NCI-H524 (cell line): ENCODE measurements at places on chromosomes 6 and 20.

- DNase-seq, result no peak
Measured at GRCh38 chr6:83314693-83315092, 116.2 kb downstream of the ME1 start.

GRCh38 chr6:5765141-5765760, 241.5 kb downstream of the NRN1 start:
- no peak for DNase-seq

GRCh38 chr20:41017448-41018042, 11.1 kb upstream of the TOP1 start:
- DNase-seq, result no peak

- no peak for DNase-seq
Measured at GRCh38 chr6:3895805-3896204, 46.6 kb downstream of the FAM50B start.

DNA sequence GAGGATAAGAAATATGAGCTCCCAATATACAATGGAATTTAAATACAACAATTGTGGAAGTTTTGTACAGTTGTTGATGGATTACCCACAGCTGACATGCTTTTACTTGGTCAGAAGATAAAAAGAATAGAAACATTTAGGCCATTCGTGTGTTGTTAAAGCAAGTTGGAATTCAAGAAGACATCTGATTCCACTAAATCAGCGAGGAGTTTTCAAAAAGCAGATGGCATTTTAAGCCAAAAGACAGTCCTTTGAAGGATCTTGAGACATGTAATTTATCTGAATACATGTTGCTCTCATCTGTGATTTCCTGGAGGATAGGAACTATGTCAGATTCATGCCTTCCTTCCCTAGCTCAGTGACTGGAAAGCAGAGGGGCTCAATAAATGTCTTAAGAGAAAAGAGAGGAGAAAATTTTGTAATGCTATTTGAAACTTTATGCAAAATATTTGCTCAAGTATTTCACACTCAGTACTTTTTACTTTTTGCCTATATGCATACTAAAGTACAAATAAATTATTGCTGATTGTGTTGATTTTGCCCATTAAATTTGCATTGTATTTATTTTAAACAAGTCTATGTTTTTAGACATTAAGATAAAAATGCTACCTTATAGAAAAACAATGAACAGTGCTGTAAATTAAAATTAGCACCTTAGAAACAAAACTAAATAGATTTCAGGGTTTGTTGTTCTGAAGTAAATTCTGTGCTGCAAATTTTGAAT, 733.8 kb upstream of the FLRT3 start:
- DNase-seq, result no peak

- DNase-seq, result no peak
Measured at GRCh38 chr20:56665806-56666205, 36.7 kb downstream of the TFAP2C start.

DNA sequence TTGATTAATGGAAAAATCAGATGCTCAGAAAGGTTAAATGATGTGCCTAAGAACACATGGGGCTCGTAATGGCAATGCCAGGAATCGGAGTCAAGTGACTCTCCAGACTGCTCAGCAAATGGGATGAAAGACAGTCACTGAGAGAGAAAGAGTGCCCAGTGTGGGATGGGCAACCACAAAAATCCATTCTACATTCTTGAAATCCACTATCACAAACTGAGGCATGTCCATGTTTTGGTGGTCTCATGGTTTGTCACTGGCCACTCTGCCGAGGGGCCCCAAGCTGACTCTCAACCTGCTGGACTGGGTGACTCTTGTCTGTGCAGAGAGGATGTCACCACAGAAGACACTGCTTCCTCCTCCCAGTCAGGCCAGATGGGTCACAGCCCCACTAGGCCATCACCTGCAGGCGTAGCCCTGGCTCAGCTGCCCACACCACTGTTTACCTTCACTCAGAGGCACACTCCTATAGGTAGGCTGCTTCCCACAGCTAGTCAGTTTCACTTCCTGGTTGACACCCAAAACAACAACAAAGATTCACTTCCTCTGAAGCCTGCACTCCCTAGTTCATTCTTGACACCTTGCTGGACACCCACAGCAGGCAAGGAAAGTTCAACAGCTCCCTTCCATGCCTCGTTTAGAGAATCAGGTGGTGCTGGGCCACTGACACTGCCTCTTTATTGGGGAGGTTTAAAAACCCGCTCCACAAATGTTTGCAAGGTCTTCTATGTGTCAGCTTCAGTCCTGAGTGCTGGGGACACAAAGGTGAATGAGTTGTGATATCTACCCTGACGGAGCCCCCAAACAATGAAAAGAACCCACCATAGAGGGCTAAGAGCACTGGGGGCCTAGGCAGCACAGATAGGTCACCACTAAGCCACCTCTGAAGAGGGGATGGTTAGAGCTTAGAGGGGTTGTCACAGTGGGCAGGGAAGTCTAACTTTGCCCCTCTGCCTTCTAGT, 21.7 kb downstream of the MAP1LC3A start:
- no peak for DNase-seq

DNA sequence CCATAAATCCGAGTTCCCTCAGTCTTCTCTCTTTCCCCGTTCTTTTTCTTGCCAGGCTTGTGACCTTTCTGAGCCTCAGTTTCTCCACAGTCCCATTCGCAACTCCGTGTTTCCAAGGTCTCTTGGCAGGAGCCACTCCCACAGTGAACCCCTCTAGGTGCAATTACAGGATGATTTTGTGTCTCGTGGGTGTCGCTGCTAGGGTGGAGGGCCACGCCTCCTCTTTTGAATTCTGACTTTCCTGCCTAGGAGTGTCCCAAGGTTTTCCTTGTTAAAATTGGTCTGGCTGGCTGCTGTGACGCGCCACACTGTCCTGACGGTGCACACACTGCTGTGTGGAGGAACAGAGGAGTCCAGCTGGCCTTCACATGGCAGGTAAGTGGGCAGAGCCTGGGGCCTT, at the start of gene TGM6:
Gene TGM6, plus strand, starts transcription at position 301 of the 400 bp plus-strand sequence. Its CDS starts 68 bp downstream, at position 369.
- no peak for DNase-seq

- no peak for DNase-seq
Measured at GRCh38 chr6:4133941-4134838, 1.2 kb downstream of the ECI2 start.

DNA sequence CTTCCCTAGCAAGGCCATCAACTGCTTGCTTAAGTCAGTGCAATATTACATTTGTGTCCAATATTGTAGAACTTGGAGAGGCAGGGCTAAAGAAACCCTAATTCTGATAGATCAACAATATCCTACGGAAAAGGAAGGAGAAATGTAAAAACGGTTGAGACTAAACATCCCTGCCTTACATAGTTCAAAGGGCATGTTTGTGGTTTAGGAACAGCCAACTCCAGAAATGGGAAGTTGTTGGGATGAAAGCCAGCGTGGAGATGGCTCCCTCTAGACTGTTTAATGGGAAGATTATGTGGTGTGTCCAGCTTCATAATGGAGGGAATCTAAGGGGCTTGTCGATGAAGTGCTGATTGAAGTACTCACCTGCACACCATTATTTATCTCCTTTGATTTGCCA, 145.3 kb upstream of the TENT5A start:
- DNase-seq, result no peak

DNA sequence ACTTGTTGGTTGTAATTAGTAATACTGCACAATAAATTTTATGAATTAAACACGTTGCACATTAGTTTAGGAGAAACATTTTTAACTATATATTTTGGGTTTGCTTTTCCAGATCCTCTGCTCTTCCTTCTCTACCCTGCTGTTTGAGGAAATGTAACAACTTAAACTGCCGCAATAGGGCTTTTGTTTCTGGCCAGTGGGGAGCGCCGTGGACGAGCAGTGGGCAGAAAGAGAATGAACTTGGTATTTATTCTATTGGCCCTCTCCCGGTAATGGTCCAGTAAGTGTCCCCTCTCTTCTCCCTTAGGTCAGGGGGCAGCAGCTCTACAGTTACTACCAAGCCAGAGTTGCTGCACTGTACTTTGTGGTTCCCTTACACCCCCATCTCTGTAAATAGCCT, 35.2 kb upstream of the EPHA7 start:
- no peak for DNase-seq

DNA sequence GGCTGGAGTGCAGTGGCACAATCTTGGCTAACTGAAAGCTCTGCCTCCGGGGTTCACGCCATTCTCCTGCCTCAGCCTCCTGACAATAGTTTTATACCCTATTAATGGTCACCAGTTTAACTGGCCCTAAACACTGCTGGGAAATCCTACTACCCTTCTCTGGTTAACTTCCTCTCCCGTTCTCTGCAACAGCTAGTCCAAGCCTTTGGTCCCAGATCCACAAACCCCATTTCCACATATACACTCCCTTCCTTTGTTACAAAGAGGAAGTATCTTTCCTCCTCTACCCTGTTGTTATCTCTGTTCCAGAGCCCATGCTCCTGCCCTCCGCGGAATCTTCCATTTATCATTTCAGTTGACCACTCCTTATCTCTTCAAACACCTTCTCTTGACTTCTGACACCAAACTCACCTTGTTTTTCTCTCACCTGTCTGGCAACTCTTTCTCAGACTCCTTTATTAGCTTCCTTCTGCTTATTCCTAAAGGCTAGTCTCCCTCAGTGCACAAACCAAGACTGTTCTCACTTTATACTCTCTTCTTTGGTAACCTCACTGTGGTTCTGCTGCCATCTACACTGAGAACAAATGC, 25.0 kb upstream of the TBC1D22B start:
- DNase-seq, result no peak

GRCh38 chr6:37630281-37630799, 67.3 kb downstream of the MDGA1 start:
- DNase-seq, result no peak

GRCh38 chr20:25061103-25061799, 3.3 kb upstream of the ACSS1 start:
- DNase-seq, result no peak

- peak; percentile 38 for DNase-seq
Measured at GRCh38 chr6:157273756-157274470, 49.4 kb downstream of the TMEM242 start.

DNA sequence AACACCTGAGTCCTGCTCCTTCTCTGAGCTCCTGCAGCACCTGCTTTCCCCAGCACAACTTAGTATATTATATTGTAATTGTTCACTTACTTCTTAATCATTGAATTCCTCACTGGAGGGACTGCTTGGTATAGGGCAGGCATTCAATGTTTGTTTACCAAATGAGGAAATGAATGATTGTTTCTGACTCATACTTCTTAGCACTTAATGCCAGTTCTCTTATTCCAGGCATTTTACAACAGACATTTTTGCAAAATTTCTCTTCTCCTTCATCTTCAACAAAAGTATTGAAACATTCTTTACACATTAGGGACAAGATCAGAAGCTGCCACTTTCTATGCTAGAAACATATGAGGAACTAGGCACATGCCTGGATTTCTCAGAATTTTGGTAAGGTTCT, 119.4 kb downstream of the TBX18 start:
- no peak for DNase-seq

DNA sequence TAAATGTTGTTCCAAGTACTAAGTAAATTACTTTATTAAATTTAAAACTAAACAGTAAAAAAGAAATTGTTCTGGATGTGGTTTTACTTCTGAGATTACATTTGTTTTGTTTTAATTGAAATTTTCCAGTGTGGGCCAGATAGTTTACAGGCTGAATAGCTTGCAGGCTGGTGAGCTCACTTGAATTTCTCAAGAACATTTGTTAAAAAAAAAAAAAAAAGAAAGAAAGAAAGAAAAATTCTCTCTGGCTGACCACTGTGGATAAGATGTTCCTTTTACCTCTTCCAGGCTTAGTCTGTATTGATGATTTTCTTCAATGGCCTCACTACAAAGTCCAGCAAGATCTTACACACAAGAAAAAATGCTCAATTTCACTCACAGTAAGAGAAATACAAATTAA, 85.4 kb downstream of the PLCG1 start:
- DNase-seq, result no peak

GRCh38 chr6:146028252-146028795, 538 bp upstream of the GRM1 start:
- peak; percentile 33 for DNase-seq

GRCh38 chr6:41785689-41786450, 1.6 kb upstream of the TOMM6 start:
- DNase-seq, result peak; percentile 31
